ENCODE measurements at places on chromosomes 2 and 18. TPM values are rescaled to one million over a fixed set of nuclear protein-coding genes. Genes with fewer than 3 reads are reported as not detected.

PTH2R gene
- total RNA-seq = not detected

FAM124B gene
- total RNA-seq = not detected

MATN3 gene
- 1.3 TPM for total RNA-seq

HOXD13 gene
- not detected for total RNA-seq

GRCh38 chr2:33136566-33136965, 189.8 kb downstream of the LTBP1 start:
- DNase-seq = no peak
- peaks cover 18% of the 10 kb centered on the region for H3K4me1 ChIP-seq
- no peaks in the 10 kb centered on the region for H3K27me3 ChIP-seq
- H3K4me3 ChIP-seq = no peak overlapping the region
- H3K27ac ChIP-seq = no peak overlapping the region

- H3K4me3 ChIP-seq = no peak overlapping the region
- H3K4me1 ChIP-seq = no peaks in the 10 kb centered on the region
- no peak overlapping the region for H3K27ac ChIP-seq
- peaks cover 19% of the 10 kb centered on the region for H3K36me3 ChIP-seq
- DNase-seq = no peak
Measured at GRCh38 chr2:233270951-233271350, 19.5 kb downstream of the ATG16L1 start.

Measured in neural crest cell (in vitro differentiated cells).